ENCODE measurements at places on chromosomes 16 and 17.

- no peak for DNase-seq
Measured at GRCh38 chr16:13238182-13238581, 336.8 kb downstream of the SHISA9 start.

DNA sequence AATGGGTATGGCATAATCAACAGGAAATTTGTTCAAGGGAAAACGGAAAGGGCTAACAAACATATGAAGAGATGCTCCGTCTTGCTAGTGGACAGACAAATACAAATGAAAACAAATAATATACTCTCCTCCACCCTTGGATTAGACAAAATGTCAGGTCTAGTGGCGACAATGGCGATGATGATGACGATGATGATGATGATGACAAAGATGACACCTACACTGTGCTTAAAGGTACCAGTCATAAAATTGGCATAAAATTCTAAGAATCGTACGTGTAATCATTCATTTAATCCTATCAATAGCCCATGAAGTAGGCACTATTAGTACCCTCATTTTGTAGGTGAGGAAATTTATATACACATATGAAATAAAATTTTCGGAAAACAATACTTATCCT lies 174.6 kb downstream of the PMP22 start:
- DNase-seq: no peak

GRCh38 chr17:82231562-82232321 lies 2.9 kb downstream of the SLC16A3 start:
- DNase-seq: no peak

- no peak for DNase-seq
Measured at GRCh38 chr16:57784334-57784733, 18.0 kb downstream of the KIFC3 start.

GRCh38 chr17:43576563-43577229 lies 30.6 kb upstream of the ETV4 start:
- DNase-seq: peak; percentile 75

- DNase-seq: no peak
Measured at GRCh38 chr17:62925267-62925836, 40.7 kb upstream of the TANC2 start.

DNA sequence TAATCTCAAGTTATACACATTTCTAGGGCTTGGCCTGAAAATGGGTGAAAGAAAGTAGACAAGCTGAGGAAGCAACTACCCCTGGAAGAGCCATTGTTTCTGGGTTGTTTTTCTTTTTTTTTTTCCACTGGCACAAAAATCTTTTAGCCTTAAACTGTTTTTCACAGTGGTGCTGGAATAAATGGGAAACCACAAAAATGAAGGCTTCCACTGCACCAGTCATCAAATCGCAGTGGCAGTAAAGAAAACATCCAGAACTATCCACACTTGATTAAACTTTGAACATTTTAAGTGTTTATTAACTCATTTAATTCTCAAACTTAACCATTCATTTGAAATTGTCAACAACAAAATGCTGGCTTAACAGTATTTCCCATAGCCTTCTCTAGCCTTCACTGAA lies 14.3 kb downstream of the CMTM4 start:
- no peak for DNase-seq

- DNase-seq: no peak
Measured at GRCh38 chr17:9258115-9259015, 237.1 kb downstream of the NTN1 start.

- no peak for DNase-seq
Measured at GRCh38 chr17:19719355-19720209, 3.2 kb upstream of the SLC47A2 start.

GRCh38 chr17:31537565-31538011 lies 146.1 kb downstream of the RAB11FIP4 start:
- no peak for DNase-seq

GRCh38 chr16:82282662-82283061 lies 112.6 kb upstream of the MPHOSPH6 start:
- DNase-seq: no peak

GRCh38 chr17:76805319-76805718 lies 62.9 kb upstream of the MGAT5B start:
- DNase-seq: no peak

DNA sequence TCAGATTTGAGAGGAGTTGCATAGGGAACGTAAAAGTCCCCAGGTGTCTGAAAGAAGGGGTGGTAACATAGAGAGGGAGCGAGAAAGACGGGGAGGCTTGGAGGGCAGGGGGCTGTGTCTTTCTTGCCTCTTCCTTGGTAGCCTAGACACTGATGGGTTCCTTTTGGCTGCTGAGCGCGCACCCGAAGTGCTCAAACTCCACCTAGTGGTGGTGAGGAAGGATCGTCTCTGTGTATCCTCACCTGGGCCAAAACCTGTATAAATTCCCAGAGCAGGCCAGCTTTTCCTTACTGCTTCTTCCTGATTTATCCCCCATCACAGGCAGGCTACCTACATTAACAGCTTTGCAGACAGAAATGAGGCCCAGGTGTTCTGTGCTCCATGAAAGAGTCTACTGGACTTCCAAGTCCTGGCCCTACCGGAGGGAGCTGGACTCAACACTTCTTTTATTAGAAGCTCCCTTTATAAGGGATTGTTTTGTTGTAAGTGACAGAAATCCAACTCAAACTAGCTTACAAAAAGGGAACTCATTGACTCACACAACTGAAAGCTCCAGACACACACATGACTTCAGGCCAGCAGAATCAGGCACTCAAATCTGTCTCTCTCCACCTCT lies 5.5 kb upstream of the SLC25A35 start:
- peak; percentile 88 for DNase-seq

DNA sequence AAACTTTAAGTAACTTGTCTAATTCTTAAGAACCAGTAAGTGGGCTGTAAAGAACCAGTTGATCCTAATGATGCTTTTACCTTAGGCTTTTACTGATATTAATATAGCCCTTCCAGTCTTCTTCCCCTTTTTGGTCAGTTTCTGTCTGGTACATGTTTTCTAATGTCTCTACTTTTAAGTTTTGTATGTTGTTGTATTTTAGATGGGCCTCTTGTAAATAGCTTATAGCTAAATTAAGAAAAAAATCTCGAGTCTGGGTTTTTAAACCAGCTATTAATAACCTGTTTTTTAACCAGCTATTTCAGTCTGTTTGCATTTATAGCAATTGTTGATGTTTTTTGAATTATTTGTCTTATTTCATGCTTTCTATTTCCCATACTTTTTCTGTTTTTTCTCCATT lies 79.0 kb downstream of the PITPNC1 start:
- no peak for DNase-seq

DNA sequence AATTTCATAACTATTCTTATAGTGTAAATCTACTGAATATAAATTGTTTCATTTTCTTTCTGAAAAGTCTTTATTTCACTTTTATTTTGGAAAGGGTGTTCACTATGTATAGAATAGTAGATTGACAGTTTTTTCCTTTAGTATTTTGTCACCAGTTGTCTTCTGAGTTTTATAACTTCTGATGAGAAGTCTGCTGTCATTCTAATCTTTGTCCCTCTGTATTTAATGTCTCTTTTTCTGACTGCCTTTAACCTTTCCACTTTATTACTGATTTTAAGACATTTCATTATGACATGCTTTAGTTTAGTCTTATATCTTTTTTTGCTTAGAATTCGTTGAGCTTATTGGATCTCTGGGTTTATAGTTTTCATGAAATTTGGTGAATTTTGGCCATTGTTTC lies 166.9 kb downstream of the FTO start:
- DNase-seq: no peak

DNA sequence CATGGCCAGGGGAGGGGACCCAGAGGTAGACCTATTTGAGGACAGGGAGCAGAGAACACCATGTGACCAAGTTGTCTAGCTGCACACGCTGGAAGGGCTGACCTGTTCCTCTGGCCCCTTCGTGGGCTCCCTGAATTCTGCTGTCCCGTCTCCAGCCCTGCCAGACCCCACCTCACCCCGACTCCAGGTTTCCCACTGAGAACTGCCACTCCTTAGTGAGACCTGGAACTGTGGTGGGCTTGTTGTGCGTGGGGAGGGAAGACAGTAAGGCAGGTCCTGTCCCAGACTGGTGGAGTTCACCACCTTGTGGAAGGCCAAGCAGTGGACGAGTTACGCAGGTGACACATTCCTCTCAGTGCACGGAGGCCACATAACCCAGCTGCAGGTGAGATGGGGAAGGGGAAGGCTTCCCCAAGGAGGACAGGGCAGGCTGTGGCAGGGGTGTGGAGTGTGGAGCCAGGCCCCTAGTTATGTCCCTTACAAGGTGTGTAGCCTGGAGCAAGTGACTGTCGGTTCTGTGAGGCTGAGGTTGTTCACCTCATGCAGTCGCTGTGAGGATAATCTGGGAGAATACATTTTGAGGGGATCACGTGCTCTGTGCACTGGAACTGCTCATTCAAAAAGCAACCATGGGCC lies 54.7 kb downstream of the USP22 start:
- DNase-seq: no peak

GRCh38 chr16:31202414-31203375 lies at the start of gene PYCARD:
PYCARD (minus strand) TSS chr16:31202760; CDS start chr16:31202690, 70 bp downstream.
- DNase-seq: peak; percentile 51

DNA sequence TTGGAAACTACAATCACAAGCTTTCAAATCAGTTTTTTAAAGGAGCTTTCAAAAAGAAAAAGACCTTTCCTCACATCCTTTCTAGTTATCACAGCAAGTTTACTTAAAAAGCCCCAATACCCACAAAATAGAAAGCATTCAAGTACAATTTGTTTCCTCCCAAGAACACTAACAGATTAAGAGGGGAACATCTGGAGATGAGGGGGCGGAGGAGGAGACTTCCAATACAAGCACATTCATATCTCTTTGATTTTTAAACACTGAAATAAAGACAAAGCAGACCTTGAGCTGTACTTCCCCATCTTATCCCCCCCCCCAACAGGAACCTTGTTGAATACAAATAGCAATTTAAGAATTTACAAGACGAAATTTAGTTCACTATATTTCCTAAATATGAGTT lies 2.0 kb downstream of the YWHAE start:
- no peak for DNase-seq

DNA sequence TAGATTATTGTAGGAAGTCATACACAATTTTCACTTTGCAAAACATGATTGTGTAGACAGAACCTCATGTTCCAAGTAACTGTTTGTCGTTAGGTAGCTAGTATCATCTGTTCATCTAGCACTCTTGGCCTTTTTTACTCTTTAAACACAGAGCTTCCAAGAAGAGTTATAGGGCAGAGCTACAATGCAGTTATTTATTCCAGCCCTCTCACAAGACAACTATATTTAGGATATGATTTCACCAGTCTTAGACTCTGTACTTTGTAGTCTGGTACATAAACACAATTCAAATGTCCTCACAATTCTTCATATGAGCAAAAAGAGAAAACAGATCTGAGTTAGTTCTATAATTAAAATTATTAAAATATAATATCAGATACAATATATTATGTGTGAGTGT lies 37.9 kb downstream of the KCNJ2 start:
- no peak for DNase-seq

- DNase-seq: no peak
Measured at GRCh38 chr17:16987830-16988601, 16.1 kb upstream of the TNFRSF13B start.

GRCh38 chr16:11129378-11129781 lies 126.6 kb downstream of the SOCS1 start:
- DNase-seq: no peak

GRCh38 chr16:65249768-65250167 lies 127.9 kb upstream of the CDH11 start:
- no peak for DNase-seq

GRCh38 chr16:17440131-17440530 lies 30.6 kb downstream of the XYLT1 start:
- no peak for DNase-seq

DNA sequence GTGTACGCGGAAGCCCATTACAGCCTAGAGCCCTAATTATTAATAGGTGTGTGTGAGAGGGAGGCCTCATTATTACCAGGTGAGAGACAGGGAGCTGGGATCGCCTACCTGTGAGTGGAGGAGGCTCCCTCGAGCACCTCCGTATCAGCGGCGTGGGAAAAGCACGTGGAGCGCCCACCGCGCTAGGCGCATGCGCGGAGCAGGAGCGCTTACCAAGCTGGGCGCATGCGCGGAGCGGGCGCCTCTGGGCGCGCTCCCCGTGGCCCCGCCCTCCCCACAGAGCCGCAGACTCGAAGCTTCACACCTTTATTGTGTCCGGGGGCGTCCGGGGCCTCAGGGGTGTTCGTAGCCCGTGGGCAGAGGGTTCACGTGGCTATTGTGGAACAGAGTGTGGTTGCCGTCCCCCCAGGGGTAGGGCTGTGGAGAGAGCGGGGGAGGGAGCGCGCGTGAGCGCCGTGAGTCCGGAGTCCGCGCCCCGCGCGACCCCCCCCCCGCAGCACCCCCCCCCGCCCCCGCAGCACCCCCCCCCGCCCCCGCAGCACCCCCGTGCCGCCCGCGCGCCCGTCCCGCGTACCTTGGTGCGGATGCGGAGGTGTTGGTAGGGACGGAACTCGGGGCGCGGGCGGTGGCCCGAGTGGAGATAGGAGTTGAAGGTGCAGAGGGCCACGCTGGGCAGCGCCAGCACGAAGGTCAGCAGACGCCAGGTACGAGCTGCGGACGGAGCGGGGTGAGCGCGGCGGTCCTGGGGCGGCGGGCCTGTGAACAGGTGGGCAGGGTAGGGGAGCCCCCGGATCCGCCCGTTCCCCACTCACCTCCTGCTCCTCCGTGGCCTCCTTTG lies 500 bp downstream of the COX6A2 start:
- peak; percentile 90 for DNase-seq

DNA sequence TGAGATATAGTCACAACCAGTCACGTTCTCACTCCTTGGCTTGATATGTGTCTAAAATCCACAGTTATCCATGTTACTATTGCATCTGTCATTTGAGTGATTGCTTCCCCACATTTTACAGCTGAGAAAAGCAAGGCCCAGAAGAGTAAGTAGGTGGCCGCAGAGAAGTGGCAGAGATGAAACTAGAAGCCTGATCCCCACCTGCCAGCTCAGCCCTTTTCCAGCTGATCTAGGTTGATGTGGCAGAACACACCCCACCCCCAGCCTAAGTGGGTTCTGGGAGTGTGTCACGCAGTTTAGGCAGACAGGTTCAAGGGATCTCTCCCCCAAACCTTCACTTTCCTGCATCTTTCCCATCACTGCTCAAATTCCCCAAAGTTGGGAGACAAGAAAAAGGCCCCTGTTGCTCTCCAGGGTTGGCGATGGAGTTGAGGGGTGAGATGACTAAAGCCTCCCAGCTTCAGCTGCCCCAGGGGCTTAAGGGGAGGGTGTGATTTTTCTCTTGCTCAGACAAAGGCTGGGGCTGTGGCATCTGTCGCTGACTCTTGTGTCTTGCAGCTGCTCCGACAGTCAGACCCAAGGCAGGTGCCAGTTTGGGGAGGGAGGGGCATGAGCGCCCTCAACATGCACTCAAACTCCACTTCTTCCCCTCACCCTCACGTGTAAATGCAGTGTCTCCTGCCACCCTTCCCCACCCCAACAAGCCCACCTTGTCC lies 48.9 kb upstream of the LHX1 start:
- no peak for DNase-seq
